Activated CD4-positive, alpha-beta T cell treated with anti-CD3 and anti-CD28 coated beads, Interleukin-2, amount 50 U/mL, for 48 hours (primary cell): ENCODE measurements at places on chromosomes 2 and 18.
A peak's percentile ranks its signal among the peaks of the same experiment; 100 is the strongest.

DNA sequence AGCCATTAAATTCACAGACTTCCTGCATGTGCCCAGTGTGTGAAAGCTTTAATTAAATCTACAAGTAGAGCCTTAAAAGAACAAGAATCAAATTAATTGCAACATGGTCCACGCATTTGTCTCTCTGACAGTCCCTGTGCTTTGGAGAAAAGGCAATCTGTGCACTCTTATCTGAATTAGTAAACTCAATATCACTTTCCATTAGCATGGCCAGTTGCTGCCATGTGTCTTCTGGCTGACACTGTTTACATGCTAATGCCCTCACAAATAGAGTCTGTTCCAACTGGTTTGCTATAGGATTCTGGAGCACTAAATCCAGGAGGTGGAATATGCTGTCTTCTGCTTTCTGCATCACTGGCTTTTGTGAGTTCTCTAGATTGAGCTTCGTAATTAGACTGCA is 434.5 kb upstream of the RAB12 start:
- DNase-seq = no peak

GRCh38 chr18:56186319-56186718 is 452.1 kb downstream of the TXNL1 start:
- DNase-seq = no peak

GRCh38 chr18:62437235-62438017 is 85.4 kb upstream of the ZCCHC2 start:
- no peak for DNase-seq

- DNase-seq = no peak
Measured at GRCh38 chr2:193326296-193326695, 1131.6 kb upstream of the TMEFF2 start.

GRCh38 chr18:54947091-54947490 is 12.2 kb downstream of the CCDC68 start:
- no peak for DNase-seq

DNA sequence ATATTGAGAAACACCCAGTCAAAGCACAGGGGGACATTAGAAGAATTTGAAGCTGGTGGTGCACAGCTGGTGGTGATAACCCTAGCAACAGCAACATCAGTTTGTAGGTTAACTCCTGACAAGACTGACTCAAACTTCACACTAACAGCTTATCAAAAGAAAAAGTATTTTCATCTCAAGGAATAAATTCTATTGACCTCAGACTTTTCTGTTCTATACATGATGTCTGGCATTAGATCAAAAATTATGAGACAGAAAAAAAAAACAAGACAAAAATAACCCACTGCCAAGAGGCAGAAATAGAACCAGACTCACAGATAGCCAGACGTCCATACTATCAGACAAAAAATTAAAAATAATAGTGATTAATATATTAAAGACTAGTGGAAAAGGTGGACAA is 126.1 kb downstream of the COL6A3 start:
- DNase-seq = no peak

DNA sequence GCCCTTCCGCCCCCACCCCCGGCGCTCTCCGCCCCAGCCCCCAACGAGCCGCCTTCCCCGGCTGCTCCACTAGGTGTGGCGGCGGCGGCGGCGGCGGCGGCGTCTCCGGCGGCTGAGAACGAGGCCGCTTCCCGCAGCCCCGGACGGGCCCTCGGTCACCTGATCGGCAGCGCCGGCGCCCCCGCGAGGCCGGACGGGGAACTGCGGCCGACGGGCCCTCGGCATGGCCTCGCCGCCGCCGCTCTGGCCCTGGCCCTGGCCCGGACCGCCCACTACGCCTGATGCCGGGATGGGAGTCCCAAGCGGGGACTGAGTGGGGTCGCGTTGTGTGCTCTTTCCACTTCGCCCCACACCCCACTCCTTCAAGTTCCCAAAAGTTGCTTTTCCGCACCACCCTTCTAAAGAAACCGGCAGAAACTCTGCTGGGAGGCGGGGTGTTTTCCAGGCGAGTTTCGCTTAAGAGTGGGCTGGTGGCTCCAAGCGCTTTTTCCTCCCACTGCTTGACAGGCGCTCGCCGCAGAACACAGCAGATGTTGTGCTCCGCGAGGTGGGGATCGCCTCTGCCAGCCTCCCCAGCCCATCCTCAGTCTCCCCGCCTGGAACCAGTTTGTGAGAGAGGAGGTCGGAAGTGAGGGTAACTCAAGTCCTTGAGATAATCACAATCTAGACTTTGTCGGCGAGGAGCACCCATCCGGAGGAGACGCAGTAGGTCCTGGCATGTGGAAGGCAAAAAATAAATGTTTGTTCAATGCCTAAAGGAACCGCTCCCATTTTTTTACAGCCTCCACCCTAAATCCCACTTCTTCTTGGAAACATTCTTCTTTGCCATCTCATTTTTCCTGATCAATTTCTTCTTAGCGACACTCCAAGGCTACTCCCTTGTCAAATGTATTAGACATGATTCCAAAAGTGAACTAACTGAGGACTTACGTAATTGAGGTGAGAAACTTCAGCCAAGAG is at the start of gene NCKAP1:
Gene NCKAP1 (minus strand): TSS at position 117 of the 960 bp plus-strand sequence. CDS start 358 bp downstream, outside the sequence.
- peak; percentile 90 for DNase-seq

DNA sequence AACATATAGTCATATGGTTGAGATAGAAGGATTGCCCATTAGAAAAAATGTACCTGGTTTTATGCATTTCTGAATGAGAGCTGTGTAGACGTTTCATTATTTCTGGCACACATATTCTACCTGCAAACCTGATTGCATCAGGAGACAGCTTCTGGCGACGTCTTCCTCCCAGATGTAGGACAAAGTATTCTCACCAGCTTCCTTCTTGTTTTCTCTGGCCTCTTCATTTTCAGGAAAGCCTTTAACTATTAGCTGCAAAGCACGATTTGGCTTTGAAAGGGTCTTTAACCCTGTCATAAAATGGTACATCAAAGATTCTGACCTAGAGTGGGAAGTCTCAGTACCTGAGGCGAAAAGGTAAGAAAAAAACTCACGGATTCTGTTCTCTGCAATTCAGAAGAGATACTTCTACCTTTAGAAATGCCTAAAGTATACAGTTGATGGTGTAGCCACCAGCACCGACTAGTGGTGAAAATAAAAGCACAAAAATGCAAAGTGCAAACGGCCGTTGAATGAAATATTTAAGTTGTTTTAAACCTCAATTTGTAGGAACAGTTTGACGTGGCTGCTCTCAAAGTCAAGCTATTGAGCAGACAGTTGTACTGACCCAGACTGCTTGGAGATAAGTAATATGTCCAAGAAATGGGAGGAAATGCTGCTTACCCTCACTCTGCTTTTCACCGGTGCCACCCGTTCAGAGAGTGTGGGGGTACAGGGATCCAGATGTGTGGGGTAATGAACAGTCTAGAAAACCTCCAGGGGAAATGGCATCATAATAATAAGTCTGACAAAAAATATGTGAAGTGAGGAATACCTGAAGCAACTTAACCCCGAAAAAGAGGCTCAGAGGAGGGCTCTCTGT is 20.2 kb downstream of the IL18RAP start:
- DNase-seq = peak; percentile 57

DNA sequence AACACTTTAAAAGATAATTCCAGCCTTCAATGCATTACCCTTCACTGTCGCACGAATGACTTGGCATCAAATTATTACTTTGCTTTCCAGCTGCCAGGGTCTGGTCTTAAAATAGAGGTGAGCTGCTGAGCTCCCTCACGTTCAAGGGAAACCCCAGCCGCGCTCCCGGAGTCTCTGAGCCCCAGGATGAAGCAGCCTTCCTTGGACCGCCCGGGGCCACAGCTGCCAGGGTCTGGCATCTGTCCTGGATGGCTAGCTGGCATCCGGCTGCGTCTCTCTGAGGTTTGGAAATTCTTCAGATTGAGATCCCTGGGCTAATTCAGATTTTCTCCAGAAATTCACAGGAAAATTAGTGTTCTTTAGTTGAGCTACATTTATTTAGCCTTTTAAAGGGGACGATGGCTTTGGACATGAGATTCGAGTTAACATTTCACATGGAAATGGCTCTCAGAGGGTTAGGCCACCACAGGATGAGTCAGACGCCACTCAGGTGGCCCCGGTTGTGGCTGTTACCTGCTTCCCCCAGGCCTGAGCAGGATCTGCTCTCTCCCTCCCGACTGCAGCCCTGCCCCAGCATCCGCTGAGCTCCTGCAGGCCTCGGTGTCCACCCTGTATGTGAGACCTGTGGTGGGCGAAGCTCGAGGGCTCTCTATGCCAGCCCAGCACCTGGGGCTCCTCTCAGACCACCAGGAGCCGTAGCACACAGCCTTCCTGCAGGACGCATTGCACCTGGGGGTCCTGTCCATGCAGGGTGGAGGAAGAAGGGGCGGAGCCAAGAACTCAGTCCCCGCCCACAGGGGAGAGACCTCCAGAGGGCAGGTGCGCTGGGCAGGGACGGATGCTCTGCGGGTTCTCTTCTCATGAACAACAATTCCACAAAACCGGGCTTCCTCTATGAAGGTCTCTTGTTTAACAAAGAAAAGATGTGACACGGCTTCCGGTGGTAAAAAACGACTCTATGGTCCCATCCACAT is 255.5 kb downstream of the TWIST2 start:
- no peak for DNase-seq

GRCh38 chr2:226906163-226906693 is 70.4 kb downstream of the RHBDD1 start:
- no peak for DNase-seq

- peak; percentile 21 for DNase-seq
Measured at GRCh38 chr2:119821266-119821665, 61.5 kb downstream of the PTPN4 start.

DNA sequence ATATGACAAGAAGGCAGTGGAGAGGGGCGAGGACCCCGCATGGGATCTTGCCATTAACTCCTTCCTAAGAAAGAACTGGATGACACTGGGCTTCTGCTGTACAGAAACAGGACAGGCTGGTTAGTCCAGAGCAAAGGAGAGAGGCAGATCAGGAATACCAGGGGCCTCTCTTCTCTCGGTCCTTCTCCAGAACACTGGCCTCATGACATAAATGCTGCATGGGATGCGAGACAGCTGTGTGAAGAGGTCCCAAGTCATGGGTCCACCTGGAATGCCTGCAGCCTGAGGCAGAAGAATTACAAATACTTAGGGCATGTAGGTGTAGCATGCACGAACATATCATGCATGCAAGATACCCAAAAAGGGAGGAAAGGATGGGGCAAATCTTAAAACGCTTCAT is 9.1 kb downstream of the MBOAT2 start:
- DNase-seq = no peak

DNA sequence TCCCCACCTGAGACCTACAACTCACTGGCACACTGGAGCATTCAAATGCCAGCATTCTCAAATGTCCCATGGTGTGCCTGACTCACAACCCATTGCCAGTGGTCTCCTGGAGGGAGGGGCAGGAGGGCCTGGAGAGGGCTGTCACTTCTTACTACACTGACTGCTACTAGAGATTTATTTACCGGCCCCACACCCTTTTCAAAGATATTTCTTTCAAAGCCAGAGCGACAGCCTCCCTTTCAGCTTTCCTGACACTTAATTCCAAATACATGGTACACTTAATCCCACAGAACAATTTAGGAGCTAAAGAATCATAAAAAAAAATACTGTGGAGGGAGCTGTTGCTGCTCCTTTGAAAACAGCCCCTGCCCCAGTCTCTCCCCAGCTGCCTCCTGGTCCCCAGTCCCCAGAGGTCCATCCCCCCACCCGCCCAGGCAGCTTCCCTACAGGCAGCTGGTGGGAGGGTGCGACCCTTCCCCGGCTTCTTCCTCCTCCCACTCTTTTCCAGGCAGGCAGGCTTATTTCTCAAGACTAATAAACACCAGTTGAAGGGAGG is 129.1 kb upstream of the SMAD2 start:
- no peak for DNase-seq

- DNase-seq = no peak
Measured at GRCh38 chr2:241910604-241911520, 41.3 kb downstream of the RTP5 start.

- DNase-seq = no peak
Measured at GRCh38 chr2:74552914-74553811, 579 bp downstream of the LOXL3 start.

DNA sequence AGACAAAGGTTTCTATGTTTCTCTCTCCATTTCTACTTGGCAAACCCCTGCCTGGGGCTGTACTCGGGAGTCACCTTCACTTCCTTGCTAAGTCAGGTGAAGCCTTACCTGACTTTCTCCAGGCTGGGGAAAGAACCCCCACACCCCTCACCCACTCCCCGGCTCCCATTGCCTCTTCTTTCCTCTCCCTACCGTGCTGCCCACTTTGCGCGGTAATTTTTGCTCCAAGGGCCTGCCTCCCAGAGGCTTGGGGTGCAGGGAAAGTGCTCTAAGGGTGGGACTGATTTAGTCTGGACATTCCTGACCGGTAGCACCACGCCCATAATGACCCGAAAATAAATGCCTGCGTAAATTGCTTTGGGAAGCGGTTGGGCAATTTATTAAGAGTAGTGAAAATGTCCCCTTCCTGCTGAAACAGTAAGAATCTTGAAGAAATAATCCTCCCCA is 49.1 kb upstream of the ATP6V1B1 start:
- DNase-seq = no peak
